ENCODE measurements at places on chromosomes 2 and 18.

- no peak for DNase-seq
Measured at GRCh38 chr18:12061685-12062084, 32.0 kb upstream of the ANKRD62 start.

DNA sequence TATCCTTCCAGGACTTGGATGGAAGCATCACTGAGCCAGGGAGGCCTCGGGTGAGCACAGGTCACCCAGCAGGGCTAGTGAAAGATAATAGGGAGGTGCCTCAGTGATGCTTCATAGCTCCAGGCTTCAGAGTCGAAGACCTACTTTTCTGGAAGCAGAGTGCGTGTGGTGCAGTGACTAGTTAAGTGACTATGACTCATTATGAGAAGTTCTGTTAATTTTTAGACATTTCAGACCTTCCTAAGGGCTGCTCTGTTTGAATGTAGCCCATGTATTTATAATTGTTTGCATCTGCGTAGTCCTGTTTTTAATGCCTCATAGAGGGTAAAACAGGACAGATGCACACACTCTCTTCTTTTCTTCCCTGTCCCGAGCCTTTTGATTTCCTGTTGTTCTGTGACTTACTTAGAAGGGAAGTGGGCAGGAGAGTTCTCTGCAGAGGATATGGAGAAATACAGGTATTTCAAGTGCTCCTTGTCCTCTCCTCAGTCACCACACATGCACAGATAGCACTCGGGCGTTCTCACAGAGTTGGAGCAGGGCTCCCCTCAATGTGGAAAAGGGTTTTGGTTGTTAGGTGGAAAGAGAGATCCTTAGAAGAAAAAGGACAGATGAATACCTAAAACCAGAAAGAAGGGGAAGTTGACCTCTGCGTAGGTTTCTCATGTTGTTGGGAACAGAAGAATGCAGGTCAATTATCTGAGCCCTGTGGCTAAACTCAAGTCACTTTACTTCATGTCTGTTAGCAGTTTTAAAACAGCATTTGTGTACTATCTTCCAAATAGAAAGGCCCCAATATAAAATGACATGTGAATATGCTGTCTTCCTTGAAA is 34.7 kb downstream of the RALB start:
- DNase-seq: no peak

DNA sequence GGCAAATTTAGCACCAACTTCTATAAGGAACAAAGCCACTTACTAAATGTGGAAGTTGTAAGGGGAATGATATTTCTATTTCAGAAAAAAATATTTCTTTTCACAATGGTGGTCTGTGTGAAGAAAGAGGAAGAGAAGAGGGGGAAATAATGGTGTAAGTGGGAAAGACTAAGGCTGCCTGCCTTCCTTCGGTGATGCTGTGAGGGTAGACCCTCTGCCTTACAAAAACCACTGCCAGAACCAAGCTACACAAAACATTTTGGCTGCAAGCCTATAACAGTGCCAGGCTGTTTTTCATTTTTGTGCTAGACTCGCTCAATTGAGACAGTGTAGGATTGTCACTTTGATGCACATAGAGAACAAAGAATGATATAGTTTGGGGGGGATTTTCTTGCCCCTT is 286.6 kb downstream of the ZEB2 start:
- DNase-seq: no peak

DNA sequence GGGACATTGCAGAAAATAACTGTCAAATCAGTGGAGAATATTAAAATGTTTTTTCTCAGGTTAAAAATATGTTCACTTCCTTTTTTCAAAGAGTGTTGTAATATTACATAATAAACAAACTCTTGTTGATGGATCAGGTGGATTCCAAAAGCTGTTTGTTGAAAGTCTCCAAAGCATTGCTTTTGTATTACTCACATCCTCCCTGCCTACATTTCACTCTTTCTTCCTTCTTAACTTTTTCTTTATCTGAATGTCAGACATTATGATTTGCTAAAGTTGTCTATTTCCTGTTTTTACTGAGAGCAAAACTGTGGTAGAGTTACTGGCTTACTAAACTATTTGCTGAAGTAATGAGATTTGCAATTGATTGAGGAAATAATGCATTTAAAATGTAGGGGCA is 92.1 kb downstream of the CDH19 start:
- DNase-seq: no peak

GRCh38 chr2:172765662-172766061 is 30.0 kb downstream of the RAPGEF4 start:
- no peak for DNase-seq

- DNase-seq: no peak
Measured at GRCh38 chr2:661360-661635, 15.9 kb downstream of the TMEM18 start.

DNA sequence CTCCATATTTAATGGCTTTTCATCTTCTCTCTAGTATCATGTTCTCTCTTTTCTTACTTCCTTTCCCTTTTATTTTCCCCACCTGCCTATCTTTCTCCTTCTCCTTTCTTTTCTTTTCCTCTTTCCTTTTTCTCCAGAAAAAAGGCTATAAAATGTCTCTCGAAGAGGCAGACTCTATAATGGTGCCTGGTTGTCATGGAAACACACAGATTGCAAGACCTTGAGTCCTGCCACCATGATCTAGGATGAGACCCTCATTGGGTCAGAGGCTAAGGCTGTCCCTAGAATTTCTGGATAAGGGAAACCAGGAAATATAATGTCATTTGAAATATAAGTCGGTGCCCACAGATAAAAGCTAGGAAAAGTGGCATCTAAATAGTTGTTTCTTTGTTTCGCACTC is 36.5 kb upstream of the LHCGR start:
- DNase-seq: no peak

- DNase-seq: peak; percentile 43
Measured at GRCh38 chr2:85327160-85327821, 498 bp downstream of the TGOLN2 start.

- no peak for DNase-seq
Measured at GRCh38 chr2:134712299-134712698, 6.5 kb downstream of the TMEM163 start.

DNA sequence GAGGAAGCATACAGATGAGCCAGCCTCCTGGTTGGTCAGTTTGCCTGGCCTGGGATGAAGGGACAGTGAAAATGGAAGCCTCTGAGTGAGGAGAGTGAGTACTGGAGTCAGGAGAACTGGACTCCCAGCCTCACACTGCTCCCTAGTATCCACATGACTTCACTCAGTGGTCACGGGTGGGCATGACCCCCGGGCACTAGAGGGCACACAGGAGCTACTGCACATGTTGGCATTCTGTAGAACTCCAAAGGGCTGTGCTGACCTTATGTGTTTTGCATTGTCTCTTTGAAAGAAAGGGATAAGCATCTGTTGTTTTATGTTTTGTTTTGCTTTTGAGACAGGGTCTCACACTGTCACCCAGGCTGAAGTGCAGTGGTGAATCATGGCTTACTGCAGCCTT is 23.7 kb downstream of the NCAPH start:
- DNase-seq: no peak
